Tibial nerve (tissue), 4 donors: ENCODE measurements at places on chromosomes 5 and 9. TPM values are rescaled to one million over a fixed set of nuclear protein-coding genes. Genes with fewer than 3 reads are reported as not detected.

Gene SPINK4
- total RNA-seq = not detected

Gene ORM2
- total RNA-seq = not detected

Gene SPACA9
- 4.8 TPM for total RNA-seq

Gene CARD6
- 10.7 TPM for total RNA-seq

Gene SPAG8
- 3.1 TPM for total RNA-seq
